Left renal pelvis (tissue), 4 donors: ENCODE measurements at places on chromosomes 16 and 17. TPM values are rescaled to one million over a fixed set of nuclear protein-coding genes. Genes with fewer than 3 reads are reported as not detected.

- DNase-seq, result no peak
Observed at GRCh38 chr17:8913091-8913490, 45.6 kb upstream of the PIK3R6 start.

Gene RHBDF2
- polyA plus RNA-seq, result 5.6 TPM

Gene TEKT1
- polyA plus RNA-seq, result 0.53 TPM

- DNase-seq, result no peak
Observed at GRCh38 chr16:60608971-60609370, 1427.3 kb downstream of the CDH8 start.

- no peak for DNase-seq
Observed at GRCh38 chr17:45318561-45319230, 1.9 kb upstream of the MAP3K14 start.

- no peak for DNase-seq
Observed at GRCh38 chr17:62702746-62703260, 75.3 kb downstream of the MRC2 start.

DNA sequence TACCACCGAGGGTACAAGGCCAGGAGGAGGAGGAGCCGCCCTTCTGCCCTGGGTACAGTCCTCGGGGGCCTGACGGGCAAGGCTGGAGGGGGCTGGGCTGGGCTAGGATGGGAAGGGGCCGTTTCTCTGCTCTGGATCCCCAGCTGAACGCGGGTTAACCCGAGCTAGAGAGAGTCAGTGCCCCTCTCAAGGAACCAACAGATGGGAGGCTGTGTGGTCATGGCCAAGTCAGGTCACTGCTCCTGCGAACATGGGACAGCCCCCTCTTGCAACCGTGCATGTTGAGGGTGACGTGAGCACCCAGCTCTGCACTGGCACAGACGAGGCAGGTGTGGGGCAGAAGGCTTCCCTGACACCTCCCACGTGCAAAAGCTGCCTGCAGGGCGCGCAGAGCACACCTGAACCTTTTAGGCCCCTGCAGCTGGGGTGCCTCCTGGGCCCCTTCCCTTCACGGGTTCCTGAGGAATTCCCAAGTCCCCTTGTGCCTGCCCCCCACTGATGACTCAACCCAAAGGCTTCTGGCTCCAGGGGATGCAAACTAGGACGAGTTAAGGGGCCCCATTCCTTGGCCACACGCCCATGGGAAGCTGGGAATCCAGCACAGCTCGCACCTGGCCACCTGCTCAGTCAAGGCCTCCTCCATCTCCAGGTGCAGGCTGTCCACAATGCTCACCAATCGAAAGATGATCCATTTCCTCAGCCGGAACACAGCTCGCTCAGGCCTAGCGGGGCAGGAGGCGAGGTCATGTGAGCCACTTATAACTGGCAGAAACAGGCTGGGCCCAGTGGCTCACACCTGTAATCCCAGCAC lies 6.3 kb downstream of the MYBBP1A start:
- no peak for DNase-seq

DNA sequence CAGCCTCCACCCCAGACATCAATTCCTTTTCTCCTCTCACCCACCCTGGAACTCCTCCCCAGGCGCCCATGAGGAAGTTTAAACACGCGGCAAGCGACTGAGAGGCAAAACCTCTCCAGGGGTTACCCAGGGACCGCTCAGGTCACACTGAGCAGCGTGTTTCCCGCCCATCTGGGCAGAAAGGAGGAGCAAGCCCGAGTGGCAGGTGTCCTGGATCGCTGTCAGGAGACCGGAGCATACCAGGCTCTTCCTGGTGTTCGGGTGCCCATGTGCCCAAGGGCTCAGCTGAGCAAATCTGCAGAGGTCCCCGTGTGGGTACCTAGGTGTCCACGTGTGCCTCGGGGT lies 491 bp downstream of the SLC25A19 start:
- DNase-seq, result no peak

- no peak for DNase-seq
Observed at GRCh38 chr16:12757546-12757945, 46.1 kb downstream of the CPPED1 start.

DNA sequence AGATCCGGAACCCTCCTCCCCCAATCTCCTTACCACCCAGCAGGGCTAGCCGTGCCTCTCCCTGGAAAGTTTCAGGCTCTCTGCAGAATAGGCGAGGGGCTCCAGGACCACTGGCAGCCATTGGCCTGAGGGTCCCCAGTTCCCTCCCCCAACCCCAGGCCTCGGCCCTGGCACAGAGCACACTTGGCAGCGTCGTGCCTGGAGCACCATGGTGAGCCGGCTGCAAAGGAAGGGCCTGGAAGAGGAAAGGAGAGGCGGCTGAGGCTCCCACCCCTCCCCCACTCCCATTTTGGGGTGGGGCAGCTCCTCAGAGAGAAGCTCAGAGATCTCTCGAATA lies 369 bp upstream of the BTBD17 start:
- DNase-seq, result no peak

Gene CLEC10A
- polyA plus RNA-seq, result 1.2 TPM

GRCh38 chr16:80051040-80051439 lies 450.5 kb upstream of the MAF start:
- DNase-seq, result no peak

Gene CIBAR2
- polyA plus RNA-seq, result 0.16 TPM

Gene KRTAP9-2
- polyA plus RNA-seq, result not detected

- DNase-seq, result no peak
Observed at GRCh38 chr17:49450735-49451134, 36.1 kb upstream of the PHB1 start.

GRCh38 chr17:4948931-4949320 lies 596 bp upstream of the PFN1 start:
- no peak for DNase-seq

DNA sequence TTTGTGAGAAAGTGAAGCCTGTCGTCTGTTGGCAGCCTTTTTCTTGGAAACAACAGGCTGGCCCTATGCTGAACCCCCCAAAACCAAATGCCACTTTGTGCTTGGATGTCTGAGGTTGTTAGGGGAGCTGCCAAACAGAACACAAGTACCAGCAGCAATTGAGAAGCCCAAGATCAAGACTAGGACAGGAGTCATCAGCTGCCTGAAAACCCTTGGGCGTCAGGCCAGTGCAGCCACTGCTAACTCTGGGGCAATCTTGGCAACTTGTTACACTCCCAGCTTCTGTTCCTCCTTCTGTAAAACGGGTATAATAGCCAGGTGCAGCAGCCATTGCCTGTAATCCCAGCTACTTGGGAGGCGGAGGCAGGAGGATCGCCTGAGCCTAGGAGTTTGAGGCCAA lies 9.3 kb upstream of the LRRC59 start:
- DNase-seq, result no peak

GRCh38 chr16:4613636-4614570 lies 785 bp downstream of the UBALD1 start:
- no peak for DNase-seq

DNA sequence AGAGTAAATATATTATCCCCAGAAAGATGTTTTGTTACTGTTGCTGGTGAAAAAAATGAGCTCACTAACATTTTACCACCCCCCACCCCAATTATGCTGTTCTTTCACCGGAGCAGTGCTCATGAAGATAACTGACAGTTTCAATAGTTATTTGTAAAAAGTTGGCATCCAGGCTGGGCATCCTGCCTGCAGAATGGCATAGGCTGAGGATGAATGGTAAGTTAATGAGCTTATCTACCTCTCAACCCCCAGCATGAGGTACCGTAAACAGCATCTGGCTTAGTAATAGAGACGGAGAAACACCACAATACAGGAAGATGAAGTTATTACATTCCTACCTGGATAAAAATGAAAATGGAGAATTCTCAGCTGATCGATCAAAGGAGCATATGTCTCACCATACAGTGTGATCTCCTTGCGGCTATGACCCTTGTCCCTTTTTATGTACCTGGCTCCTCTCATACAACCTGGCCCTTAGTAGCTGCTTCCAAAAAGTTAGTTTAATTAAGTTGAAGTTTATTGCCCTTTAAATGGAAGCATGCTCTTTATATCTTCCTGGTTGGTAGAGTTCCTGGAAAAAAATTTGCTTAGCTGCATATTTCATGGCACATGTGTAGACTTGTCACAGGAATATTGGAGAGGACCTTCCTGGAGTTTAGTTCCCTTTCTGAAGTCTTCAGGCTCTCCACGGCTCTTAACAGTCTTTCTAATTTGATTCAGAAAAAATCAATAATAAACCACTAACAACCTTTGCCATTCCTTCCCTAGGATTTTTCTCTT lies 61.2 kb upstream of the MPHOSPH6 start:
- no peak for DNase-seq

Gene FBXW10
- polyA plus RNA-seq, result 0.46 TPM

DNA sequence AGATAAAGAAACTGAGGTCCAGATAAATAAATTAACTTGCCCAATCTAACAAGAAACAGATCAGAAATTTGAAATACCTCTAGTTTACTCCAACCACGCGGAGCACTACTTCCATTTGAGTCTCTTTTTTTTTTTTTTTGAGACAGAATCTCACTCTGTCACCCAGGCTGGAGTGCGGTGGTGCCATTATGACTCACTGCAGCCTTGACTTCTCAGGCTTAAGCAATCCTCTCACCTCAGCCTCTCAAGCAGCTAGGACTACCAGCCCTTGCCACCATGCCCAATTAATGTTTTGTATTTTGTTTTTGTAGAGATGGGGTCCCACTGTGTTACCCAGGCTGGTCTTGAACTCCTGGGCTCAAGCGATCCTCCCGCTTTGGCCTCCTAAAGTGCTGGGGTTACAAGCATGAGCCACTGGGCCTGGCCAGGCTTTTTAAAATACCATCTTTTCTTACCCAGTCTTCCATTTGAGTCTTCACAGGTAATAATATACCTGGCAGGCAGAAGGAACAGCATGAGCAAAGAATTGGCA lies 3.3 kb upstream of the NACA2 start:
- DNase-seq, result no peak

GRCh38 chr16:67935101-67935401 lies 1.6 kb downstream of the PSMB10 start:
- DNase-seq, result no peak

DNA sequence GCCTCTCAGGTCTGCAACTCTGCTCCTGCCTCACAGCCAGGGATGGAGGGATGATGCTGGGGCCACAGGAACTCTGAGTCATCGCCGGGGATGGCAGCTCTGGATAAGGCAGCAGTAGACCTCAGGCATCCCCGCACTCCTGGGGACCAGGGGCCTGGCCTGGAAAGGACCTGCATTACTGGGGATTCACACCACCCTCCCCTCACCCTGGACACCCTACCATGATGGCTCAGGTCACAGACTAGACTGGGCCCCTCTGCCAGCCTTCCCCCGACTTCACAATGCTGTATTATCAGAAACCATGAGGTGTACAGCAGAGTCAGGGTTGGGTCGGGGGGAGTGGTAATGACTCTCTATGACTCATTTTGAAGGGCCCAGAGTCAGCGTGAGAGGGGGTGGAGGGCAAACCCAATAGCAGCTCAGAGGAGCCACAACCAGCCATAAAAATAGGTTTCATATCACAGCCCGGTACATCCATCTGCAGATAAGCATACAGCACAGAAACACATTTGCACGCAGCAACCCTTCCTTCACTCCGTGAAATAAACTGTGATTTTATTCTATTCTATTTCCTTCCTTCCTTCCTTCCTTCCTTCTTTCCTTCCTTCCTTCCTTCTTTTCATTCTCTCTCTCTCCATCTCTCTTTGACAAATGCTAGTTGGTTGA lies 28.8 kb downstream of the DYNLRB2 start:
- no peak for DNase-seq

DNA sequence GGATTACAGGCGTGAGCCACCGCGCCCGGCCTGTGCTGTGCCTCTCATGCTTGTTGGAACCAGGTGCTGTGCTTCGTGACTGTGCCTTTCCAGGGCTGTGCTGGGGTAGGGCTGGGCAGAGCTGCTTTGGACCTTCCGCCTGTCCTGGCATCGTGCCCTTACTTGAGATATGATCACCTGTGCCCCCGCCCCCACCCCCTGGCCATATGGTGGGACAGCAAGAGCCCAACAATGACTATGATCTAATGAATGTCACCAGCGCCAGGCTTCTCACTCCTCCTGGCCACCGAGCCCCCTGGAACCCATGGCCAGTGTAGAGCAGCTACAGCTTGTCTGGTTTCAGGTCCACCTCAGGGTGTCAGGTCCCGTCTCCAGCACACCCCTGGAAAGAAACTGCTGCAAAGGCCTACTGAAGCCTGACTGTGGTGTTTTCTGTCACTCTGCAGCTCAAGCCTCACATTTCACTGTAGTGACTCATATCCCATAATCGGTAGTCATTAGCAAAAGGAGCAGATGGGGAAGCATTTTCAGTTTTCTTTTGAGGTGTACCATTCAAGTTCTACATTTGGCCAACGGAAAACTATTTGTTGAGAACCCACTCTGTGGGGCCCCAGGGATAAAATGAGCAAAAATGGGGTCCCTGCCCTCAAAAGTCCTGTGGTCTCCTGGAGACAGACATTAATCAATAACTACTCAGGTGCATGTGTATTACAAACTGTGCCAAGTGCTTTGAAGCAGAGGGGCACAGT lies 22.1 kb downstream of the FCSK start:
- DNase-seq, result no peak

Gene DOC2B
- 70.4 TPM for polyA plus RNA-seq
